CD4-positive, alpha-beta T cell treated with Interleukin-17A for 4 hours (primary cell): ENCODE measurements at places on chromosomes 1 and 21.
A peak's percentile ranks its signal among the peaks of the same experiment; 100 is the strongest.

- no peak for DNase-seq
These were observed 3.9 kb upstream of the CD247 start for GRCh38 chr1:167522246-167522645.

- no peak for DNase-seq
These were observed 182.1 kb upstream of the DMRTA2 start for GRCh38 chr1:50605186-50605875.

DNA sequence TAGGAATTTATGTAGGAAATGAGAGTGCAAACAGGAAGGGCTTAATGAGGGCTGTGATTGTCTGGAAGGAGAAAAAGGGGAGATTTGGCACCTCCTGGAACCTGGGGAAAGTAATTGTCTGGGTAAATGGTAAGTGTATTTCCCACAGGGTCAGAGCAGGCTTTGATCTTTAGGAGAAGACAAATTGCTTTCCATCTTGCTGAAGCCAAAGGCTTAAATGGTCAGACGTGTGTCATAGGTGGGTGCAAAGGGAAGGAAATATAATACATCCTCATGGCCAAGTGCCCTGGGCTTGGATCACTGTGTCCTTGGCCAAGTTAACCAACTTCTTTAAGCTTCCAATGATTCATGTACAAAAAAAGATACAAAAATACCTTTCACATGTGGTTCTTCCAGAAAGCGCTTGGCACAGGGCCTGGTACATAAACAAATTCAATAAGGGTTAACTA, 1.3 kb upstream of the DUSP23 start:
- no peak for DNase-seq

DNA sequence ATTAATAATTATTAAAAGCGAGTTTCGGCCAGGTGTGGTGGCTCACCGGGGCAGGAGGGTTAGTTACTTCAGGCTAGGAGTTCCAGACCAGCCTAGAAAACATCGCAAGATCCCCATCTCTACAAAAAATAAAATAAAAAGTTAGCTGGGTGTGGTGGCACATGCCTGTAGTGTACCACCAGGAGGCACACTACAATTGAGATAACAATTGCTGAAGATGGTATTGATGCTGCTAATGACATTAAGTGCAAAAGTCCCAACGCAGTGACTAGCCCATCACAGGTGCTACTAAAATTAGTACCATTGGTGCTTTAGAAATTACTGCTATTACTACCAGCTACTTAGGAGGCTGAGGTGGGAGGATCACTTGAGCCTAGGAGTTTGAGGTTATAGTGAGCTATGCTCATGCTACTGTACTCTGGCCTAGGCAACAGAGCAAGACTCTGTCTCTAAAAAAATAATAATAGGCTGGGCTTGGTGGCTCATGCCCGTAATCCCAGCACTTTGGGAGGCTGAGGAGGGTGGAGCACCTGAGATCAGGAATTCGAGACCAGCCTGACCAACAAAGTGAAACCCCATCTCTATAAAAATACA, 156.6 kb downstream of the GREM2 start:
- DNase-seq = peak; percentile 8

GRCh38 chr1:9025449-9025848, 774 bp downstream of the SLC2A7 start:
- DNase-seq = no peak

DNA sequence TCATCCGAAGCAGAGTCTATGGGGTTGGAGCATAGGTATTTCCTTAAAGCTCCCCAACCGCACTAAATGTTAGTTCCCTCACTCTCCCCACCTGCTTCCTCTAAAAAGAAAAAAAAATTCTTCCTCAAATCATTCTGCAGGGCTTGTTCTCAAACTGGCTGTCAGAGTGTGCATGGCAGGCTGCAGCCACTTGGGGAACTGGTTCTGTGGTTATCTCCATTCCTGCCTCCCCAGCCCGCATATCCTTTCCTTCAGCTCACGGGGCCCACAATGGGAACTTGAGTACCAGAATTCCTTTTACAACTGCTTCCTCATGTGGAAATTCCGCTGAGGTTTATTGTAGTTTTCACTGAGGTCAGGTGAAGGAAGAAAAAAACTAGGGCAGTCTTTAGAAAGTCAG, 159.2 kb downstream of the PIGK start:
- DNase-seq = no peak

DNA sequence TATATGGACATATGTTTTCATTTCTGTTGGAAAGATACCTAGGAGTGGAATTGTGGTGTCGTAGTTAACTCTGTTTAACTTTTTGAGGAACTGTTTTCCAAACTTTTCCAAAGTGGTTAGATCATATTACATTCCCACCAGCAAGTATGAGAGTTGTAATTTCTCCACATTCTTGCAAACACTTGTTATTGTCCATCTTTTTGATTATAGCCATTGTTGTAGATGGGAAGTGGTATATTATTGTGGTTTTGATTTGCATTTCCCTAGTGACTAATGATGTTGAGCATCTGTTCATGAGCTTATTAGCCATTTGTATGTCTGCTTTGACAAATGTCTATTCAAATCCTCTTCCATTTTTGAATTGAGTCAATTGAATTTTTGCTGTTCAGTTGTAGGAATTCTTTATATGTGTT, 19.8 kb downstream of the CAMTA1 start:
- DNase-seq = no peak

- DNase-seq = no peak
These were observed 124.8 kb downstream of the RIPK4 start for GRCh38 chr21:41641821-41642701.

DNA sequence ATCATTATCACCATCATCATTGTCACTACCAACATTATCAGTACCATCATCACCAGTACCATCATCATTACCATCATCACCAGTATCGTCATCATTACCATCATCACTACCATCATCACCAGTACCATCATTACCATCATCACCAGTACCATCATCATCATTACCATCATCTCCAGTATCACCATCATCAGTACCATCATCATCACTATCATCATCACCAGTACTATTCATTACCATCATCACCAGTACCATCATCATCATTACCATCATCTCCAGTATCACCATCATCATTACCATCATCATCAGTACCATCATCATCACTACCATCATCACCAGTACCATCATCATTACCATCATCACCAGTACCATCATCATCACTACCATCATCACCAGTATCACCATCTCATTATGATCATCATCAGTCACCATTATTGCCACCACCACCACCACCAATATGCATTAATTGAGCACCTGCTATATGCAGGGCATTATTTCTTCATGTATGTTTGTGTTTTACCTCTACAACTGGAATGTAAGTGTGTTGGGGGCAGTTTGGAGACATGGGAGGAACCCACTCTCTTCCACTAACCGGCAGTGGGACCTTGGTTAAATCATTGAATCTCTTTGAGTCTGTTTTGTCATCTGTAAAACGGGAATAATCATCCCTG, 7.0 kb downstream of the ZBTB8B start:
- no peak for DNase-seq

DNA sequence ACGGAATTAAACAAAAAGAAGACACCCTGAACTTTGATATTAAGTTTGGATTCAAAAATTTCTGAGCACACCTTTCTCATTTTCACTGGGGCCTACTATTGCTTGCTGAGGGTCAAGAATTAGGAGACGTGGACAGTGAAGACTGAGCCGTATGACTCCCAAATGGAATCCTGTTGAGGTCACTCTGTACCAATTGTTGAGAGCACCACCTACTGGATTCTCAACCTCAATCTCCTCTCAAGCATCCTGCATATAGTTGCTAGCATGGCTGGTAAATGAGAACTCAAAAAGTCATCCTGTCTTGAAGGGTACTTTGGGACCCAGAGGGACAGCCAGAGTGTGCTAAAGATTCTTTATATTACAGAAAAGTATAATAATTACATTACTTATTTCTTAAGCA, 20.2 kb upstream of the MTR start:
- DNase-seq = no peak

DNA sequence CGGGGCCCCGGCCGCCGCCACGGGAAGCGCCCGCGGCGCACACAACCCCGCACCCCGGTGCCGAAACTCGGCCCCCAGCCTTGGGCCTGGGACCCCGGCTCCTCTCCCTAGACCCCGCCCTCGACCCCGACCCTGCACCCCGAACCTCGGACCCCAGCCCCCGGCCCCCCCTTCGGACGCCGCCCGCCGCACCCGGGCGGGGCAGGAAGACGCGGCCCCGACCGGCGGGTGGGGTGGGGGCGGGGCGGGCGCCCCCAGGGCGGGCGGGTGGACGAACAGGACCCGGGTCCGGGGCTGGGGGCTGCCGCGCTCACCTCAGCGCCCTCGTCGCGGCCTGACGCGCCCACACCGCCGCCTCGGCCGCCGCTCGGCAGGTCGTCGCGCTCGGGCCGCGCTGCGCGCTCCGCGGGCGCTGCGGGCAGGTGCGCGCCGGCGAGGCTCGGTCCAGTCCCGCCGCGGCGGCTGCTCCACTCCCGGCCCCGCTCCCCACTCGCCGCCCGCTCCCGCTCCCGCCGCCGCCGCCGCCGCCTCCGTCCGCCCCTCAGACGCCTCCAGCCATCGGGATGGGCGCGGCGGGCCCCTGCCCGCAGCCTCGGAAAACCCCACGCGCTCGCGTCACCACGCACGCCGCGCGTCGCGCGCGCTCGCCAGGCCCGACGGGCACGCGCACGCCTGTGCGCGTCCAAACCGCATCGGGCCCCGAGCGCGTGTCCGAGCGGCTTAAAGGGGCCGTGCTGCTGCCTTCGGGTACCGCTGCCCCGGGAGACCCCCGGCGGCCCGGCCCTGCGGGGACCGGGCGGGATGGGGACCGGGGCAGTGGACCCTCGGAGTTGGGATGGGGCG, at the start of gene GNB1:
GNB1 (minus strand) TSS at position 582 of the 843 bp plus-strand sequence. CDS start 65,634 bp downstream, outside the sequence.
- DNase-seq = peak; percentile 89

GRCh38 chr1:184506481-184506880, 119.7 kb downstream of the C1orf21 start:
- no peak for DNase-seq

- DNase-seq = no peak
These were observed at the start of gene ASTN1 for GRCh38 chr1:177164380-177165068. TSS of gene ASTN1 (minus strand) at chr1:177164712. CDS start at chr1:177164676, 36 bp downstream.

DNA sequence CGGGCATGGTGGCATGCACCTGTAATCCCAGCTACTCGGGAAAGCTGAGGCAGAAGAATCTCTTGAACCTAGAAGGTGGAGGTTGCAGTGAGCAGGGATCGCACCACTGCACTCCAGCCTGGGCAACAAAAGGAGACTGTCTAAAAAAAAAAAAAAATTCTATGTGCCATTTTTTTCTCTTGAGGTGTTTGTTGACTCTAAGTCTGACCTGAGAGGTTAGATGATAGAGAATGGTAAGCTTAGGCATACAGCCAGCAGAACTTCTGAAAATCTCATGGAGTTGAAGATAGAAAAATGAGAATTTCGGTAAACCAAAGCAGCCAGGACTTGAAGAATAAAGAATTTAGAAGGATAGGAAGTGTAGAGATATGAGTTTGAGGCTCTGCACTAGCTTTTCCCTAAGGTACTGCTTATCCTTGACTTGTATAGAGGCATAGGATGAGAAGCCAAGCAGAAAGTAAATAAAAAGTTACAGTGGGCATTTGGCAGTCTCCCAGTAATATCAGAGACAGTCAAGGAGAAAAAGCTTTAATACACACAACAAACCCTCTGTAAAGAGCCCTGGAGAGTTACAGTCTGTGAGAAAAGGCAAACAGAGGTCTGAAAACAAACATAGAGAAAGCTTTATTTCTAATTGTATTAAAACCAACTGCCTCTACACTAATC, 24.3 kb downstream of the F13B start:
- no peak for DNase-seq

DNA sequence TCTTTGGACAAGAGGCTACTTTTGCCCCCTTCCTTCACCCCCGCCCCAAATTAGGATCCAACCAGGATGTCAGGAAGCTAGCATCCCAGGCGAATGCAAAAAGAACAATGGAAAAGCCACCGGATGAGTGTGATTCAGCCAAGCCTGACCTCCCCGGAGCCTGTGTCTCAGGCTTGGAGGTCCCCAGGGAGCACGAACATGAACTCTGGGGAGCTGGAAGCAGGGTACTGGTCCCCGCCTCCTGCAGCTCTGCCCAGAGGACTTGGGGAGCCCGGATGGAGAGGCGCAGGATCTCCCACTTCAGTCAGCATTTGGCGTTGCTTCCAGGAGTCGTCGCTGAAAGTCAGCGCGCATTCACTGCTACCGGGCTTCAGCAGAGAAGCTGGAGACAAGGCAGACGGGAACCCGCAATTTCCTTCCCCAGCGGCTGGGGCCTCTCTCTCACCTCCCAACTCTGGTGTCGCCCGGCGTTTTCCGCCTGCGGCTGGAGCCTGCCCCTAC, 1.8 kb upstream of the TBX15 start:
- DNase-seq = no peak

GRCh38 chr1:41822866-41823265, 95.9 kb downstream of the HIVEP3 start:
- DNase-seq = no peak

DNA sequence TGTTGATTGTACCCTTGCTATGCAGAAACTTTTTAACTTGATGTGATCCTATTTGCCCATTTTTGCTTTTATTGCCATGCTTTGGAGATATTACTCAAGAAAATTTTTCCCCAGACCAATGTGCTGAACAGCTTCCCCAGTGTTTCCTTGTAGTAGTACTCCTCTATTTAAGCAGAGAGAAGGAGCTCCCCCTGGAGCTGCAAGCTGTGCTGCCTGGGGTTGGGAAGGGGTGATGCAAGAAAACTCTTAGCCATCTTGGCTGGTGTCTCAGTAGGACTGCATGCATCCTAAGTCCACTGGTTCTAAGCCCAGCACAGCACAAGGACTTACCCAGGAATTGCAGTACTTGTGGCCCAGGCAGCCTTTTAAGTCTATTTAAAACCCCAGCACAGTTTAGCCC, 121.6 kb downstream of the NTMT2 start:
- DNase-seq = no peak
